IPS-NIHi11 (cell line): ENCODE measurements at places on chromosomes 1 and 21.

DNA sequence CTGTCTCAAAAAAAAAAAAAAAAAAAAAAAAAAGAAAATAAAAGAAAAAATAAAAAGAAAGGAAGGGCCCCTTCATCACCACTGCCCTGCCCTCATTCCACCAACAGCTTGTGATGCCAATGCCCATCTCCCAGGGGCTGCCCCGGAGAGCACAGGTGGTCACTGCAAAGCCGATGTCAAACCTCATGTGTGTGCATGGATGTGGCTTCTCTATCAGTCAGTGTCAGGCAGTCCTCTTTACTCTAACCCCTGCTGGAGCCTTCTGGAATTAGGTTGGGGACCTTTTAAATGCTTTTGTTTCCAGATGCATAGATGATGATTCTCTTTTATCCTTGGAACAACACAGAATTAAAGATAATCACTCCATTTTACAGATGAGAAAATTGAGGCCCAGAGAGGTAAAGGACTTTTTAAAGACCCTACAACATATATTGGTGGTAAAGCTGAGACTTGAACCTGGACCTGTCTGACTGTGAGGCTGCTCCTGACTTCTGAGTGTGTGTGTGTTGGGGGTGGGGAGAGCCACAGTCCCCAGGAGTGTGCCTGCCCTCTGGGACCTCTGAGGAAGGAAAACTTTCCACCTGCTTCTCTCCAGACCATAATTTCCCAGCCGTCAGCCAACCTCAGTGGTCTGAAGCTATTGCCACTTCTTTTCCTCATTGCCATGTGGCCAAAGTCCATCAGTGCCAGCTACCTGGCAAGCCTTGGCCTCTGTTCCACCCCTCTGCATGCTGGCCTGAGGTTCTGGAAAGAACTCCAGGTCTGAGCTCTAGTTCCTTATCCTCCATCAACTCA is 3.0 kb upstream of the TMEM54 start:
- DNase-seq = no peak

DNA sequence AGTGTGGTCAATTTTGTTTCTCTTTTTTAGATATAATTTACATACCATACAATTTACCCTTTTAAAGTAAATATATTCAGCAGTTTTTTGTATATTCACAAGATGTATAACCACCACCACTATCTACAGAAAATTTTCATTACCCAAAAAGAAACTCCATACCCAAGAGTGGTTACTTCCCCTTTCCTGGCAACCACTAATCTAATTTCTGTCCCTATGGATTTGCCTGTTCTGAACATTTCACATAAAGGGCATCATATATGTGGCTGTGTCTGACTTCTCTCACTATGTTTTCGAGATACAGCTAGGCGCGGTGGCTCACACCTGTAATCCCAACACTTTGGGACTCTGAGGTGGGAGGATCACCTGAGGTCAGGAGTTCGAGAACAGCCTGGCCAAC is 13.6 kb downstream of the PACC1 start:
- DNase-seq = no peak

GRCh38 chr1:156840186-156840897 is 18.6 kb downstream of the INSRR start:
- DNase-seq = no peak

DNA sequence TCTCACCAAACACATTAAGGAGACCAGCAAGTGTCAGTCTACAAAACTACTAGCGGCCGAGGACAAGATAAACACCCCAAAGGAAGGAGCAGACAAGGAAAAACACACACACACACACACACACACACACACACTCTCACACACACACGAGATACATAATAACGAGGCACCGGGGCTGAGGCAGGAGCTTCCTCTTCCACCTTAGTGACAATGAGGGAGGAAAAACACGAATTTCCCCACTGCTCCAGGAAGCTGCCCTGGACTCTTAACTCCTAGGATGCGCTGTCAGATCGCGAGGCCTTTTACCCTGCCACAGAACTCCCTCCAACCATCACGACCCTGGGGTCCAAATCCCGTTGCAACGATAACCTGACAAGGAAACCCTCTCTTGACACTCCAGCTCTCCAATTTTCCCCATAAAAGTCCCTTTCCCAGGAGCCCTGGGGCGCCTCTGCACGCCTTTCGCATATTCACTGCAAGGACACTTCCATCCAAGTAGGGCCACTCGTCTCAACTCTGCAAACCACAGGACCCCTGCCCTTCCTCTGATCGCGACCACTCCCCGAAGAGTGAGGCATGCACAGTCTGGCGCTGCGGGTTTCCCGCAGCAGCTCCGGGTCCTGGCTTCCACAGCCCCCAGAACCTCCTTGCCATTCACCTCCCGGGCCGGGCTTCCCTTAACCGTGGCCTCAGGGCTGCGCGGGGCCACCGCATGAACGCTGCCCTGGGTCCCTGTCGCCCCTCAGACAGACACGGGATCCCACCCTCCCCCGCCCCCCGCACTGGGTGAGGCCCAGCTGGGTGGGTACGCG is 581 bp downstream of the ETV3 start:
- DNase-seq = no peak

GRCh38 chr1:167861664-167862381 is 52.1 kb downstream of the ADCY10 start:
- DNase-seq = no peak

- DNase-seq = no peak
Measured at GRCh38 chr1:176055398-176055797, 151.7 kb downstream of the COP1 start.

DNA sequence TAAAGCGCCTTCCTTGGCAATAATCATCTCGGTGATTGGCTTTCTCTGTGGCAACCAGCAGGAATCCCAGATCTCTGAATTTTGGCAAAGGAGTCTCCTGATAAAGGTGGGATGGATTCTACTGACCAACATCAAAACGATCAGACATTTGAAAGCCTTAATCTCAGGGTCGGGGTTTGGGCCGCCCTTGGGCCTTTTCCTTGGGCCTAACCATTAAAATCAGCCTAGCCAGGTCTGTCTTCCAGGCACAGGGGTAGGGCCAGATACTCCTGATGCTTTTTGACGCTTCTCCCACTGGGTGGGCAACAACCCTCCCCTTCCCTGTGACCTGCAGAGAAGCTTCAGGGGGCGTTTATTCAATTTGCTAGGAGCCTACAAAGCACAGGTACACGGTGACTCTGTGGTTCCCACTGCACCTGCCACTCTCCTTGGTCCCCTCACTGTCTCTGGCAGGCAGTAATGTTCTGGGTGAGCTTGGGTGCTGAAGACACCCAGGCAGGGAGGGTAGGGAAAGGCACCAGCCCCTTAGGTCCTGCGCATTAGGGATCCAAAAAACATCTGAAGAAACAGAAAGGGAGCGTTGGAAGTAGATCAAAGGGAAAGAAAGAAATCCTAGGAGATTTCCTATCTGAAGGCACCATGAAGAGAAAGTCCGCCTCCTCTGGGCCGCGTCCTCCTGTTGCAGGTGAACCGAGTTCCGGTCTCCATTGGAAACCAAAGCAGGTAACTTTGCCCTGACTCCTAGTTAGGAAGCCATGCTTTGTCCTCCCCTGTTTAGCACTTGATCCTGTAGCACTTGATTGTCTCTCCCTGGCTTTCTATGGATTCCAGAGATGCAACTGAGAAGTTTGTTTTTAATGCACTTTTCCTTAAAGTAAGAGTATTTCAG is 12.3 kb downstream of the RNU1-2 start:
- DNase-seq = no peak

DNA sequence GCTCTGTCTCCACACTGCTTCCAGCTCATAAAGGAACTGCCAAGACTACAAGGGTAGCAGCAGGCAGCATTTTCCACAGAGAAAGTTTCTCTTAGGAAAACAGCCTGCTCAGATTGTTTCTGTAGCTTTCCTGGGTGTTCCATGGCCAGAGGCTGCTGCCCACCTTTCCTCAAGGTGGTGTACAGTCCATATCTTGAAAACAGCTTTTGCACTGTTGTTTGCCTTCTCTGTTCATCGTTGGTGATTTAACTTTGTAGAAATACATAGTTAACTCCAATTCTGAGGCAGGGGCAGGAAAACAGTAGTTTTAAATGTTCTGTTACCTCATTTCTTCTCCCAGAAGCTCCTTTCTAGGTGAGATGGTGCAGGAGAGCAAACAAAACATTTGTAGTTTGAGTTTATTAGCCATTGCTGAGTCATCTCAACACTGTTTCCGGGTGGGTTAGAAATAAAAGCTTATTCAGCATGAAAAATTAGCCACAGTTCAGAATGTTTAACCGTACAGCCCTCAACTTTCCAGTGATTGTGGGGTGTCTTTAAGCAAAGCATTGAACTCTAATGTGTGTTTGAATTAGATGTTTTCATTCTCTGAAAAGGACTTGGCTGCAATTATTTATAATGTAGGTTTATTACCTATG is 41.7 kb downstream of the DIP2A start:
- no peak for DNase-seq

GRCh38 chr1:10065760-10066159 is 33.0 kb downstream of the UBE4B start:
- no peak for DNase-seq

DNA sequence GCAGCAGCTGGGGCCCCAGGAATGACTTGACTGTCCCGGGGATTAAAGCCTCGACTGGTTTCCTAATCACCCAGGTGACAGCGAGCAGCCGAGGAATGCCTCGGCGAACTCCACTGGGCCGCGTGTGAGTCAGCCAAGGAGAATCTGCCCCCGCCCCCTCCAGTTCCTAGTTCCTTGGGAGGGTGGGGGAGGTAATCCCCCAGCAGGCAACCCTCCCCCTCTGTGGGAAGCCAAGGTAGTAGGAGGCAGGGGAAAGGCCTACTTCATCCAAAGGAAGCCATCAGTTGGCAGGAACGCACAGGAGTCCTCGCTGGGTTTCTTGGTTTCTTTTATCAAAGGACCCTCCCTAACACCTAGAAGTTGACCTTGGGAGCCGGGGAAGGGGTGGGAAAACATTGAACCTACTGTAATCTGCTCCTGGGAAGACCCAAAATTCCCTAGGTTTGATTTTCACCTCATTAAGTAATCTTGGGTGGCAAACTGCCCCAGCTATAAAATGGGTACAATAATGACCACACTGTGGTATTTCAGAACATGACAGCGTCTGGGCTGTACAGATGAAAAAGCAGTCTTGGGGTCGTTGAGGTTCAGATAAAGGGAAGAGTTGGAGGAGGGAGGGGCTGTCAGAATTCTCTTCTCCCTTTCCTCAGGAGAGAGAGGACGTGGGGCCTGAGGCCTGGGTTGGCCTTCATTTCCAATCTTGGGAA is 1.4 kb downstream of the TENT5B start:
- DNase-seq = peak; percentile 78

- DNase-seq = peak; percentile 90
Measured at GRCh38 chr1:42035205-42035829, 116.6 kb upstream of the HIVEP3 start.

GRCh38 chr1:119739150-119739549 is 27.4 kb downstream of the PHGDH start:
- no peak for DNase-seq

DNA sequence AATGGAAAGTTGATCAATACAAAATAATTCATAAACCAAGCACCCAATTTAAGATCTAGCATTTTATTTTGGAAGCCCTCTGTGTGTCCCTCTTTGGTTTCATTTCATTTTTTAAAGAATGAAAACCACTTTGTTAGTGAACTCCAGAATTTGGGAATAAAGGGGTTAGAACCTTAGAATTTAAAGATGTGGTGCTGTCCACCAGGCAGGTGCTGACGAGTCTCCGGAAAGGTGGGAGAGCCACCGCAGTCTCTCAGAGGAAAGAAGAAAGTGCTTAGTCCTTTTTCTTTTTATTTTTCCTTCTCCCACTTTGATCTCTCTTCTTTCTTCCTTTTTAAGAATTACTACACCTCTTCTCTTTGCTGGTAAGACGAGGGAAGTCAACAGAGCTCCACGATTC is 20.5 kb upstream of the HIVEP3 start:
- DNase-seq = peak; percentile 35

- no peak for DNase-seq
Measured at GRCh38 chr21:15174923-15175322, 110.1 kb upstream of the NRIP1 start.

DNA sequence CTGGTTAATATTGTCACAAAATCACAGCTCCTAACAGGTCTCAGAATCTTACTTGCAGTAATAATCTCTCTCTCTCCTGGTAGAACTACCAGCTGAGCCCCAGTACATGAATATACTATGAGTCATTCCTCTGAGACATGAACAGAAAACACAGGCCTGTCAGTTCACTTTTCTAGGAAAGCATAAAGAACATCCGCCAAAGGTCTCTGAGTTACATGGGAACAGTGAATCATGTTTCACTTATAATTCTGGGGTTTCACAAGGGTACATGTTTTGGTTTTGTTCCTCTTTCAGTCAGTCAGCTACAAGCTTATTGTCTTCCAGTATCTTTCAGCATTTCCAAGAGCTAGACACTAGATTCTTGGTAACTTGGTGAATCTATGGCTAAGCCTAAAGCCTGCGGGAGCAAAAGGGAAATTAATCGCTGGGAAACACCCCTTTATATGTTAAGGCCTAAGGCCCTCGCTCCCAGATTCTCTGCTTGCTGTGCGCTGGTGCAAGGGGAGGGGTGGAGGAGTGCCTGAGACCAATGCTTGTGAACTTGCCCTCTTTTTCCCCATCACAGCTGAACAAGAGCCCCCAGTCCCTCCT is 31.7 kb downstream of the IFNGR2 start:
- DNase-seq = no peak

DNA sequence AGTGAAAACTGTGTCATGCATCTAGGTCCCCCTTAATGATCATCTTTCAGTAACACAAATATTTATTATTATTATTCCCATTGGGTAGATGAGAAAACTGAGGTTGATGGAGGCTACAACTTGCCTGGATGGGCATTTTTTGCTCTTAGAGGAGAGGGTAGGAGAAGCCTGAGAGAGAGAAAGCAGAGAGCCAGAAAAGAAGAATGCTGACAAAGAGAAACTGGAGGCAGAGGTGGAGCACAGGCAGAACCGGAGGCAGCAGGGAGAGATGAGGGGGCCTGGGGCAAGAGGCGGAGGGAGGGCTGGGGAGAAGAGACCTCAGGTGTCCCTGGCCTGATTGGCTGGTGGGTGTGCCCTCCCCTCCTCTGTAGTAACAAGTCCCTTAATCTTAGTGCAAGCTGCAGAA is 4.1 kb downstream of the BLACAT1 start:
- DNase-seq = no peak

DNA sequence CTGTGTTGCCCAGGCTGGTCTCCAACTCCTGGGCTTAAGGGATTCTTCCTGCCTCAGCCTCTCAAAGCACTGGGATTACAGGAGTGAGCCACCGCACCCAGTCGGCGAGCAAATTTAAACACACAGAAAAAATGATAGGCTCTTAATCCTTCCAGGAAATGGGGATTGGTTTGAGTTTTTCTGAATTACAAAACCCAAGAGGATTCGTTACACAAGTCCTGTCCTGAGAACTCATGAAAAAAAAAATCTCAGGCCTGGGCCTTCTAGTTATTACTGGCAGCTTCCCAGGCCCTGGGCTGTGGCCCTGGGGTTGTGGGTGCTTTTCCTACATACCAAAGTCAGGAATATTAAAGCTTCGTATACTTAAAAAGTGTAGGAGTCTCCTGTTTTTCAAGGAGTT is 6.3 kb upstream of the IFNGR2 start:
- no peak for DNase-seq

- no peak for DNase-seq
Measured at GRCh38 chr1:153938996-153939395, 7.5 kb downstream of the DENND4B start.
